ENCODE measurements at places on chromosomes 11 and 22.

GRCh38 chr11:19447150-19447566 is 206.4 kb upstream of the E2F8 start:
- no peak for DNase-seq

- peak; percentile 1 for DNase-seq
These were observed 41.4 kb upstream of the NFAM1 start for GRCh38 chr22:42473484-42474193.

DNA sequence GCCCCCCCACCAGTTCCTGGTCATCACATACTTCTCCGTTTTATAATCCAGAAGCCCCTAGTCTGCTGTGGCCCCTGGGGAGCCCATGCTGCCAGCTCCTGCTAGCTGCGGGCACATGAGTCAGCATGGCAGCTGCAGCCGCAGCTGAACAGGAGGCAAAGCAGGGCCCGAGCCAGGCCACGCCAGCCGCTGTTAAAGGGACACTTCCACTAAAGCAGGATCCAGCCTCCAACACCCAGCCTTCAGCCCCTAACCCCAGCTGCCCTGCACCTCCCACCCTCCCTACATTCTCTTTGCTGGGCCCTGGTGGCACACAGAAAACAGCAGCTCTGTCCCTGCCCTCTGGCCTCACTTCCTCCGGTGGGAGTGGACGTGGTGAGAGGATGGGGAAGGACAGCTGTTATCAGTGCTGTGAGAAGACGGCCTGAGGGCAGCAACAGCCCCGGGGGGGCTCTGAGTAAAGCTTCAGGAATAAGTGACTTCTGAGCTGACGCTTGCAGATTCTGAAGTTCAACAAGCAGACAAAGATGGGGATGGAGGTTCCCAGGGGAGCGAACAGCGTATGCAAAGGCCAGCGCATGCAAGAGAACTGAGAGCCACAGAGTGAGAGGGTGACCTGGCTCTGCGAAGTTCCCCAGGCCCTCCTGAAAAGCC is 688 bp upstream of the LRRC74B start:
- peak; percentile 67 for DNase-seq

DNA sequence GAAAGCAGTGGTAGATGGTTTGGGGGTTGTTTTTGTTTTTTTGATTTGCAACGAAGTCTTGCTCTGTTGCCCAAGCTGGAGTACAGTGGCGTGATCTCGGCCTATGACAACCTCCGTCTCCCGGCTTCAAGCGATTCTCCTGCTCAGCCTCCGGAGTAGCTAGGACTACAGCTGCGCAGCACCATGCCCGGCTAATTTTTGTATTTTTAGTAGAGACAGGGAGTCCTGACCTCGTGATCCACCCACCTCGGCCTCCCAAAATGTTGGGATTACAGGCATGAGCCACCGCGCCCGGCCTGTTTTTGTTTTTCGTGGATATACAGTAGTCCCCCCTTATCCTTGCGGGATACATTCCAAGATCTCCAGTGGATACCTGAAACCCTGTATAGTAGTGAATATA is 6.6 kb downstream of the EP300 start:
- DNase-seq = no peak

- DNase-seq = no peak
These were observed 34.7 kb downstream of the ALG9 start for GRCh38 chr11:111836721-111837120.

- no peak for DNase-seq
These were observed 4.2 kb downstream of the RASD2 start for GRCh38 chr22:35544827-35545226.

GRCh38 chr11:78045851-78046485 is 17.7 kb upstream of the THRSP start:
- peak; percentile 91 for DNase-seq

DNA sequence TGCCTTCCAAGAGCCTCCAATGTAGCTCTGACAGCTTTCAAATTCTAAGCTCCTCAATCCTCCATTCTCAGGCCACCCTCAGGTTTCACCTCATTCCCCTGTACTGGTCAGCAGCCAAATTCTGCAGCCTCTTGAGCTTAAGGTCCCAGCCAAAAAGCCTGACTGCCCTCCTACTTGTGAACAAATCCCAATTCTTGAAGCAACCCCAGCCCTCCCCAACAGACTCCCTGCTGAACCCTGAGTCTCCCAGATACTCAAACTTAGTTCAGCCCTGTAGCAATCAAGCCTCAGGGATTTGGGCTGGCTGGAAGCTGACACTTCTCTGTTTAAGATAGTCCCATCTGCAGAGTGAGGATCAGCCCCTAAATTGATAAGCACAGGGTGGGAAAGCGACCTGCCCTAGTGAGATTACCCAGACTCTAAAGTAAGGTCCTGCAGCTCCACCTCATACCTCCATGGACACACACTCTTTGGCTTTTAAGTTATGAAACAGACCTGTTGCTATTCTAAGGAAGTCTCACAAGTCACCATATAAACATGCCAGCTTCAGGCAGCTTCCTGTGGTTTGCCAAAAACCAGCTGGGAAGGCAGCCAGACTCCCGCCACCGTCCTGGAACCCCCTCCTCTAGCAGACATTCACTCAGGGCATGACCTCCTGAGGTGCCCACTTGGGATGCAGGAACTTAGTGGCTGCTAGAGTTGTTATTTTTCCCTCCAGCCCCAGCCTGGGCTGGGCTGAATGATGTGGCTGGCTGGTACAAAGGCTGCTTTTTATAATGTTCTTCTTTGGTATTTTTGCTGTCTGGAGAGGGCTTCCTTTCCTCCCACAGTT is 82.5 kb upstream of the PICALM start:
- peak; percentile 21 for DNase-seq

DNA sequence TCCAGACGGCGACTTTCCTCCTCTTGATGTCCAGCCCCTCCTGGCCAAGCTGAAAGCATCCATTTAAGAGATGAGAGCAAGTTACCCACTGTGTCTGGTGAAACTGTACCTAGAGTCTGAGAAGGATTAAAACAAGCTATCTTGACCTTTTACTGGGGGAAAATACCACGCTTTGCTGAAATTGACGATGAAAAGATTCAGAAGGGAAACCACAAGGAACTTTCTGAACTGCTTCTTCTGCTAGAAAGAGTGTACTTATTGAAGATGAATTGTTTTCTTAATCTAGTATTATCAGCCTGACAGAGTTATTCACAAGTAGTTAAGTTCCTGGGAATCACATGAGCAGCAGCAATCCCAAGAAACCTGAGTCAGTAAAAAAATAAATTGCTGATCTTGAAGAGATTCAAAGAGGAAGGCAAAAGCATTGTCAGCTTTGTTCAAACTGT is 13.1 kb upstream of the MS4A6A start:
- no peak for DNase-seq

GRCh38 chr11:12056119-12056518 is 47.7 kb upstream of the DKK3 start:
- DNase-seq = no peak

GRCh38 chr22:24503137-24503842 is 8.2 kb downstream of the UPB1 start:
- peak; percentile 44 for DNase-seq

GRCh38 chr11:132114185-132114584 is 743.8 kb downstream of the NTM start:
- peak; percentile 75 for DNase-seq
